Esophagus squamous epithelium (tissue), 5 donors: ENCODE measurements at places on chromosomes 7 and 10.

DNA sequence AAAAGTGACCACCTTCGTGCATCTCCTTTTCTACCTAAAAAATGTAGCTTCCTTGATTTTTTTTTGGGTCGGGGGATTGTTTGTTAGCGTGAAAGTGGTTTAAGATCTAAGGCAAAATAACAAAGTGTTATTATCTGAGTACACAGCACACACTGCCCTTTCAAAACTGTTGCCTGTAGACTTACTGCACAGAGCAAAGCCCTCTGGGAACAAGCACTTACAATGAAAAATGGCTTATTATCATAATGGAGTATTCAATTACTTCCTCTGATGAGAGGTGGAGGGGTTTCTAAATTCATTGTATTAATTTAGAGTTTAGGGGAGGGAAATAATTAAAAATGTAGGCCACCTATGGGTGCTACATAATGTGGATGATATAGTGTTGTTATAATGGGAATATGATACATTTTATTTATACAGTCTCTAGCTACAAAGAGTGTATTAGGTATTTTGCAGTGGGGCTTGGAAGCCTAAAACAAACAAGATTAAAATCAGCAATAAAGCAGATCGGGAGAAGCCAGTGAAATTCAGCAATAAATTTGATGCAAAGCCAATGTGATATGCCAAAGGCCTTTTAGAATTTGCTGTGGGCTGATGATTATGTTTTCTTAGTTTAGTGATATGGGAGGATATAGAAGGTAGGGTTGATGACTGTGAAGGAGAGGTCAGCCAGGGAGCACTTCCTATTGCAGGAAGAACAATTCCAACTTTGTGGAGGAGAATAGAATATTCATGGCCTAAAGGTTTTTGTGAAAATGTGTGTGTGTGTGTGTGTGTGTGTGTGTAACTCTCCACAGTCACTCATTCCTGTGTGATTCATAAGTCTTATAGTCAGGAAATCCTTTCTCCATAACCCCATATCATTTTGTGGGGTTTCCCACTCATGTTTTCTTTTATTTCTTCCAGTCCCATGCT is 17.7 kb upstream of the EXOC4 start:
- DNase-seq, result no peak

GRCh38 chr10:131947631-131948347 is 33.9 kb downstream of the BNIP3 start:
- DNase-seq, result no peak

- DNase-seq, result no peak
Observed at GRCh38 chr10:43878386-43878785, 229.7 kb upstream of the ZNF32 start.

- no peak for DNase-seq
Observed at GRCh38 chr7:155395176-155395797, 62.6 kb upstream of the EN2 start.

DNA sequence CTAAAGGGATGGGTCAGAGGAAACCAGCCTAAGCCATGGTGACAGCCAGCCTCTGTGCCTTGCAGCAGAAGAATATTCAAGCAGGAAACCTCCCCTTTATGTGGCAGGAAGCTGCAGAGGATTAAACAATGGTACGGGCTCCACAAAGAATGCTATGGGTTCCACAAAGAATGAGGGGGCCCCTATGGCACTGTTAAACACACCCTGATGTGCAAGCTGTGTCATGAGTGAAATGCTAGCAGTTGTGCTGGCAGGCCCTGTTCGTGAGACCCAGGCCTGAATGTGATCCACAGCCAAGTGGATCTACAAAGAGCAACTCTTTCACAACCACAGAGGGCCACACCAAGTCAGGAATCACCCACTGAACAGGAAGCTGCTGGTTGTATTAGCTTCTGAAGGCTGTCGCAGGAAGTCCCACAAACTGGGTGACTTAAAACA is 68.9 kb downstream of the MYOF start:
- no peak for DNase-seq

GRCh38 chr10:127854769-127855590 is 37.8 kb downstream of the CLRN3 start:
- DNase-seq, result no peak

GRCh38 chr7:141976524-141977245 is 3.1 kb upstream of the TAS2R38 start:
- DNase-seq, result no peak

DNA sequence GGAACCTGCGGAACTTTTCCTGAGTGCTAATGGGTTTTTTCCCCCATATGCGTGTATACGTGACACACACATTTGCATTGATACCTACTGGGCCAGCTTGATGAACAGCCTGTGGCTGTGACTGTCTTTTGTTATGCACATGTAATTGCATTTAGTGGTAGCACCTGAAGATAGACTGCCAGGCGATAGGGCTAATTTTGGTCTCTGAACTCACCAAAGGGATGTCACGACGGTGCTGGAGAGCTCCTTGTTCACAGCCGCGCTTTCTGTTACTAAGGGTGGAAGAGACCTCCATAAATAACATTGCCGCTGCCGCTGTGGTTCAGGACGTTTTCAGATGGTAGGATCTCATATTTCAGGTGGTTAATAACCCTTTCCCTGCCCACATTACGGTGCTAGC is 133.2 kb downstream of the CAMK1D start:
- no peak for DNase-seq

DNA sequence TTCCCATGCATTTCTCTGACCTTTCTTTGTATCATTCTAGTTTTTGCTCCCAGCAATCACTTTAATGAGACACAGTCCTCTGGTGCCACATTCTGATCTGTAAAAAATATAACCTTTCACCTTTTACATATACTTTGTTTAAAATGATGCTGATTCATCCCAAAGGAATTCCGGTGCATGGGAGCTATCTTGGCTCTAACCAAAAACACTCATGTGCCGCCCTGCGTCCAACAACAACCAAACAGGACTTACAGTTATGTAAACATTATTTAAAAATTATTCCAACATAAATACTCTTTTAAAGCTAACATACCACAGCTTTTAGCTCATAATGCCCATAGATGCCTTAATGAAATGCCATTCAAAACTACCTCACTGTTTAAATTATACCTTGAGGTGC is 7.7 kb upstream of the OPALIN start:
- no peak for DNase-seq

- no peak for DNase-seq
Observed at GRCh38 chr7:106022193-106022821, 59.2 kb downstream of the CDHR3 start.

DNA sequence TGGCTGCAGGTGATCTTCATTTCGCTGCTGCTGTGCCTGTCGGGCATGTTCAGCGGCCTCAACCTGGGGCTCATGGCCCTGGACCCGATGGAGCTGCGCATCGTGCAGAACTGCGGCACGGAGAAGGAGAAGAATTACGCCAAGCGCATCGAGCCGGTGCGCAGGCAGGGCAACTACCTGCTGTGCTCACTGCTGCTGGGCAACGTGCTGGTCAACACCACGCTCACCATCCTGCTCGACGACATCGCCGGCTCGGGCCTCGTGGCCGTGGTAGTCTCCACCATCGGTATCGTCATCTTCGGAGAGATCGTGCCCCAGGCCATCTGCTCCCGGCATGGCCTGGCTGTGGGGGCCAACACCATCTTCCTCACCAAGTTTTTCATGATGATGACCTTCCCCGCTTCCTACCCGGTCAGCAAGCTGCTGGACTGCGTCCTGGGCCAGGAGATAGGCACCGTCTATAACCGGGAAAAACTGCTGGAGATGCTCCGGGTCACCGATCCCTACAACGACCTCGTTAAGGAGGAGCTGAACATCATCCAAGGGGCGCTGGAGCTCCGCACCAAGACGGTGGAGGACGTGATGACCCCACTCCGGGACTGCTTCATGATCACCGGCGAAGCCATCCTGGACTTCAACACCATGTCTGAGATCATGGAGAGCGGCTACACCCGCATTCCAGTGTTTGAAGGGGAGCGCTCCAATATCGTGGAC is 1.3 kb downstream of the CNNM2 start:
- no peak for DNase-seq

DNA sequence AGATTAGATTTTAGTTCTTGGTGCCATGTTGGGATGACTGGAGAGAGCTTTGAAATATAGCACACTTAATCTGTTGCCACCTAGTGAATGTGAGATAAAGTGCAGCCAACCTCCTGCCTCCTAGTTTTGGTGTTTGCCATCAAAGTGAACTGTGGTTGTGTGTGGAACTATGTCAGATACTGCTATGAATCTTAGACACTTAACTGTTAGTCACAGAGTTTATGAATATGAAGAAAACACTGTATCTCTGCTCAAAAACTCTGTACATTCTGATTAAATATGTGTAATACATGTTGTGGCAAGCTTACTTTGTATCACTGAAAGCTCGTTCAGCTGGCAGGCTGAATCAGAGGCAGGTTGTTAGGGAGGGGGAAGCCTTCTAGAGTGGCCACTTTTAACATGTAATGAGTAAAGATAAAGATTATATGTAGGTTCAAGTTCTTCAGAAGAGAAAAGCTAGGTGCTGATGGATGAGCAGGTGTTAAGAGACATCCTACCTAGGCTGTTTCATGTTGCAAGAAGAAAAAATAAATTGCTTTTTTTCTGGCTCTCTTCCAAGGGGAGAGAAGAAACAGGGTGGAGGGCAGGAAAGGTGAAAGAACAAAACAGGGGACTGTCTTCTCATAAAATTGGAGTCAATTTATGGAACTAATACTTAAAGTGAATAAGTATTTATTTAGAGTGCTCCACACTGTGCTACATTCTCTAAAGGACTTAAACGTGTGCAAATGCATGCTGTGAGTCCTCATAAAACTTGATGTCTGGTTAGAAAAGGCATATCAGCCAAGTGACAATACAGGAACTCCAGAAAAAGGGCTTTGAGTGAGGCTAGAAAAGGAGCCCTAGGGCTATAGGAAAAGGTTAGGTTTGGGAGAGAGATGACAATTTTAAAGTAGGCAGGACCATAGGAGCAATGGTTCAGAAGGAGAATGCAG is 14.1 kb upstream of the LAMB1 start:
- DNase-seq, result no peak

GRCh38 chr7:19015098-19015497 is 102.3 kb downstream of the TWIST1 start:
- DNase-seq, result no peak

DNA sequence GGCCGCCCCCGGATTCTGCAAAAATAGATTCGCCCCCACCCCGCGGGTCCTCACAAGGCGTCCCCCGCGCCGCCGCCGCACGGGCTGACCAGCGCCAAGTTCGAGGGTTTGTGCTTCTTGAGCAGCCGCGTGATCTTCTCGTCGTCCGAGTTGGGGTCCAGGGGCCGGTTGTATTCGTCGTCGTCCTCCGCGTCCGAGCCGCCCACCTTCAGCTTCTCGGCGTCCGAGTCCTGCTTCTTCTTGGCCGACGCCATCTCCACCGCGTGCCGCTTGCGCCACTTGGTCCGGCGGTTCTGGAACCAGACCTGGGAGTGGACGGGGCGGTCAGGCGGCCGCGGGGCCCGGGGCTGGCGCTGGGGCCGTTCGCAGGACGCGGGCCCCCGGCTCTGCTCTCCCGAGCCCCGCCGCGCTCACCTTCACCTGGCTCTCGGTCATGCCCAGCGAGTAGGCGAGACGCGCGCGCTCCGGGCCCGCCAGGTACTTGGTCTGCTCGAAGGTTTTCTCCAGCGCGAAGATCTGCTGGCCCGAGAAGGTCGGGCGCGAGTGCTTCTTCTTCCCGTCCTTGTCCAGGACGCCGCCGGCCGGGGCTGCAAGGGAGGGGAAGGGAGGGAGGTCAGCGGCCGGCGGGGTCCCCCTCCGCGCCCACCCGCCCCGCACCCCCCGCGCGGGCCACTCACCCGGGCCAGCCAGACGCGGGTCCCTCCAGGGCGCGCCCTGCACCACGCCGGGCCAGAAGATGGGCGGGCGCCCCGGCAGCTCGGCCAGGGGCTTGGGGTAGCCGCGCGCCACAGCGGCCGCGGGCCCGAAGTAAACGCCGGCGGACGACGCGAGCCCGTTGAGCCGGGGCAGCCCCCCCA is 853 bp downstream of the NKX6-2 start:
- no peak for DNase-seq

DNA sequence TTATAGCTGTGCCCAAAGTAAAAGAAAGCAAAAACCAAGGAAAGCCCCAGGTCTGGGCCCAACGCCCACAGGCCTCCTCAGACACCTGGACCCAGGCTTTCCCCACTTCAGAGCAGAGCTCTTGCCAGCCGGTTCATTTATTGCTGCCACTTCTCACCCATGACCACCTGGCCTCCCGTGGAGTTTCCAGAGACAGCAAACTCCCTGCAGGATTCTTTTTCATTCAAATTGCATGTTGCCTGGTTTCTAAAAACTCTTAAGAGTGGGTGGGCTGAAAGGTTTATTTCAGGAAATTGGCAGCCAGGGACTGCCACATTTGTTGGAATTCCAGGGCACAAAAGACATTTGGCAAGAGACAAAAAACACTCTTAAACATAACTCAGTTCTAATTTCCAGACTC is 4.7 kb downstream of the VOPP1 start:
- no peak for DNase-seq

- DNase-seq, result no peak
Observed at GRCh38 chr7:133859231-133859630, 267.9 kb upstream of the LRGUK start.

GRCh38 chr7:25009257-25009656 is 29.3 kb upstream of the OSBPL3 start:
- DNase-seq, result no peak

GRCh38 chr7:64643566-64643965 is 22.4 kb upstream of the ZNF107 start:
- DNase-seq, result no peak

- no peak for DNase-seq
Observed at GRCh38 chr10:98460837-98461499, 14.2 kb upstream of the HPS1 start.

DNA sequence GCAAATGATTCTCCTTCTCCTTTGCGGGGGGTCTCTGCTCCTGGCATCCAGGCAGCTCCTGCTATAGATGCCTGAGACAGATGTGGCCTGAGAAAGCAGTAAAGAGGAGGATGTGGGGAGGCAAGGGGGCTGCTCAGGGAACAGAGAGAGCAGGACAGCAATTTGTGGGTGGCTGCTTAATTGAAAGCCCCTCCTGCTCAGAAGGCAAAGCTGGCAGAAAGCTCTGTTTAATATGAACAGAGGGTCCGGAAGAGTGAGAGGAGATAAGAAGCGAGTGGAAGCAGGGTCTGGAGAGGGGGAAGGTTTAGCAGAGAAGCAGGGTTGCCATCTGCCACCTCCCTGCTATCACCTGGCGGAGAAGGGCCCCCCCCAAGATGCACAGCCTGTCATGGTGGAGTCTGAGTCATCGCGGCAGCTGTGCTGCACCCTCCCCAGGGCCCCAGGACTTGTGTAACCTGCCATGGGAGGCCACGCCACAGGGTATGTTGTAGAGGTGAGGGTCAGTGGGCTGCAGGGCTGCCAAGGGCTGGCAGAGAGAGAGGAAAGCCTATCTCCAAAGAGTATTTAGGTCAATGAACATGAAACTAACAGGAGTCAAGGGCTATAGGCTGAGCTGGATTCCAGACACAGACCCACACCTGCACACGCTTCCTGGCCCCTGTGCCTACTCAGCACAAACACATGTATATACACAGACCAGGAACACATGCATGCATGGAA is 1109.8 kb upstream of the AUTS2 start:
- no peak for DNase-seq
